NCI-H187 treated with DMSO at 0.1 percent for 48 hours (cell line): ENCODE measurements at places on chromosomes 4 and X.

- DNase-seq = no peak
Measured at GRCh38 chr4:27288496-27288895, 427.9 kb downstream of the STIM2 start.

GRCh38 chr4:80112236-80112635, 39.2 kb upstream of the ANTXR2 start:
- DNase-seq = no peak

DNA sequence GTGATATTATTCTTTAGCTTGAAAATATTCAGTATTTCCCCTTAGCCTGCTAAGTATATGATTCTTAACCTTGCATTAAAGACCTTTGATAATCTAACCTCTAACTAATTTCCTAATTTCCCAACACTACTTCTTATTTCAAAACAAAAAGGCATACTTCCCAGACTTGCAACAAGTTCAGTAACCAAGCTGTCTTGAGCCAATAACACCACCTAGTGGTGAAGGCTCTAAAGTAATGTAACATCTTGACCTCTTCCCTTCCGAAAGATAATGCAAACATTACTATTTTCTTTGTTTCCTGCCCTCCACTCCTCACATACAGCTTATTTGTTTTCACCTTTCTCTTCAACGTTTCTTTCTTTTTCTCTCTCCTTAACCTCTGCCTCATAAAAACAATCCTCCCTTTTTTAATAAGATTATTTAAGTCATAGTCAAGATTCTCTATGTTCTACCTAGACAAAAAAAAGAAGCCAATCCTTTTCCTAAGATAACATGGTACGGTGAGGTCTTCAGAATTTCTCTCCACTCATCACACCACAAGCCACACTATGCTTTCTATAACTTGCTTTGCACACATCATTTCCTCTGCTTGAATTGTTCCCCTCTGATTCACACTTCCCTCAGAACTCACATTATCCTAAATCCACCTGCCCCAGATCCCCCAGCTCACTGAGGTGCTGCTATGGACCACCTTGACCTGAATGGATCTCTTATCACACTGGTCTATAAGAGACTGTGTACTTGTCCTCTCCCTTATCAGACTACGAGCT, 3.5 kb downstream of the FAT1 start:
- no peak for DNase-seq

- DNase-seq = no peak
Measured at GRCh38 chrX:114999906-115000305, 17.5 kb downstream of the IL13RA2 start.

GRCh38 chr4:105895583-105896460, 551 bp downstream of the NPNT start:
- DNase-seq = no peak
